ENCODE measurements at places on chromosomes 6 and 20. TPM values are rescaled to one million over a fixed set of nuclear protein-coding genes. Genes with fewer than 3 reads are reported as not detected.
A peak's percentile ranks its signal among the peaks of the same experiment; 100 is the strongest.

GRCh38 chr6:29610540-29610939 lies 22.4 kb downstream of the GABBR1 start:
- H3K4me1 ChIP-seq, result no peaks in the 10 kb centered on the region
- H3K27me3 ChIP-seq, result no peaks in the 10 kb centered on the region
- H3K36me3 ChIP-seq, result no peaks in the 10 kb centered on the region
- H3K4me3 ChIP-seq, result no peak overlapping the region
- H3K27ac ChIP-seq, result no peak overlapping the region
- DNase-seq, result no peak

DNA sequence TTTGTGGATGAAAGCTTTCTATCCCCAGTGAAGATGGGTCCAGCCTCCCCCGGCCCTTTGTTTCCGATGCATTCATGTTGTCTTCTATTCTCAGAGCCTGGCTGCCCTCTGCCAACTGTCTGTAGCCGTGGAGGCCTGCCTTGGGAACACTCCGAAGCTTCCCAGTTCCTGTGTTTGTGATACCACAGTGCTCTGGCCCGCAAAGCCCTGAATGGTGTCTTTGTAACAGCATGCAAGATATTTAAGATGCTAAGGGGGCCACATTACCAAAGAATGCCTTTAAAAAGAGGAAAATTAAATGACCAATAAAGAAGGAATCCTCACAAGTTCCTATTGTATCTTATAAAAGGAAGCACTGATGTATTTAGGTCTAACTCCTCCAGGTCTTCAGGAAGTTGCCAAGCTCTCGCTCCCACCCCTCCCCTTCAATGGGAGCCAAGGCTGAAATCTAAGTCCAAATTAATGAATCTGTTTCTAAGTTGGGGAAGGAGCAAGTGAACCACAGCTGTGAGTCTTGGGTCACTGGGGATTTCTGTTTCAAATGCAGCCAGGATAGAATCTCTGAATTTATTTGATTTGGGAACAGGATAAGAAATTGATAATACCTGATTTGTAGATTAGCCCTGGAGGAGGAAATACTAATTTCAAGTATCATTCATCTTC lies 596.1 kb downstream of the QKI start:
- H3K36me3 ChIP-seq, result no peaks in the 10 kb centered on the region
- DNase-seq, result no peak
- H3K4me3 ChIP-seq, result no peak overlapping the region
- H3K27me3 ChIP-seq, result no peaks in the 10 kb centered on the region
- no peak overlapping the region for H3K27ac ChIP-seq
- H3K4me1 ChIP-seq, result no peaks in the 10 kb centered on the region

- no peaks in the 10 kb centered on the region for H3K36me3 ChIP-seq
- no peak overlapping the region for H3K4me3 ChIP-seq
- peak; percentile 65 for DNase-seq
These were observed 305.3 kb downstream of the CLIC5 start for GRCh38 chr6:45710304-45710821.

DNA sequence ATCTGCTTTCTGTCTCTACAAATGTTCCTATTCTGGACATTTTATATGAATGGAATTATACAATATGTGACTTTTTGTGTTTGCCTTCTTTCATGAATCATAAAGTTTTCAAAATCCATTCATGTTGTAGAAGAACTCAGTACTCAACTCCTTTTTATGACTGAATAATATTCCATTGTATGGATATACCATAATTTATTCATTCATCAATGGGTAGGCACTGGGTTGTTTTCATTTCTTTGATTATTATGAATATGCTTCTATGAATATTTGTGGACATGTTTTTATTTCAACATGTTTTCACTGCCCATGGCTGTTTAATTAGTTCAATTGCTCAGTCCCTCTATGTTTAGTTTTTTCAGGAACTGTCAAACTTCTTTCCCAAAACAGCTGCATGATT lies 76.5 kb upstream of the GTSF1L start:
- no peak for DNase-seq
- H3K36me3 ChIP-seq, result no peaks in the 10 kb centered on the region
- no peaks in the 10 kb centered on the region for H3K4me1 ChIP-seq
- H3K27me3 ChIP-seq, result no peaks in the 10 kb centered on the region
- no peak overlapping the region for H3K27ac ChIP-seq

DNA sequence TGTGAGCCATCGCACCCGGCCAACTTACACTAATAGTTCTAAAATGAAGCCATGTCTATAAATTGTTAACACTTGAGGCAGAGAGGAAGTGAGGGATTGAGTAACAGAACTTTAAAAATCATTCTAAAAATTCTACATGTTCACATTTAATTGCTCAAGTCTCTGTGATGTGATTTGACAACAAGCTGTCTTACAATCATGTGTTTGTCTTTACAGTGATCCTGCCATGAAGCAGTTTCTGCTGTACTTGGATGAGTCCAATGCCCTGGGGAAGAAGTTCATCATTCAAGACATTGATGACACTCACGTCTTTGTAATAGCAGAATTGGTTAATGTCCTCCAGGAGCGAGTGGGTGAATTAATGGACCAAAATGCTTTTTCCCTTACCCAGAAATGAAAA lies 23.6 kb downstream of the GTF2H5 start:
- no peaks in the 10 kb centered on the region for H3K4me1 ChIP-seq
- no peak for DNase-seq
- H3K27me3 ChIP-seq, result no peaks in the 10 kb centered on the region

- no peak overlapping the region for H3K27ac ChIP-seq
- no peak for DNase-seq
- H3K4me1 ChIP-seq, result no peaks in the 10 kb centered on the region
These were observed 53.9 kb downstream of the EPHA7 start for GRCh38 chr6:93365445-93365844.

GRCh38 chr20:12984069-12984765 lies 24.6 kb upstream of the SPTLC3 start:
- no peak for DNase-seq
- H3K4me1 ChIP-seq, result no peaks in the 10 kb centered on the region
- no peak overlapping the region for H3K27ac ChIP-seq
- no peak overlapping the region for H3K4me3 ChIP-seq
- H3K27me3 ChIP-seq, result no peaks in the 10 kb centered on the region
- no peaks in the 10 kb centered on the region for H3K36me3 ChIP-seq

GRCh38 chr6:16995511-16996250 lies 106.2 kb upstream of the STMND1 start:
- no peaks in the 10 kb centered on the region for H3K36me3 ChIP-seq
- DNase-seq, result no peak
- no peak overlapping the region for H3K4me3 ChIP-seq
- H3K4me1 ChIP-seq, result peaks cover 11% of the 10 kb centered on the region
- H3K27ac ChIP-seq, result no peak overlapping the region
- H3K27me3 ChIP-seq, result no peaks in the 10 kb centered on the region

Gene TGM2
- 92.8 TPM for total RNA-seq

Gene WFDC5
- 6.1 TPM for total RNA-seq

Gene CLVS2
- 1.5 TPM for total RNA-seq

DNA sequence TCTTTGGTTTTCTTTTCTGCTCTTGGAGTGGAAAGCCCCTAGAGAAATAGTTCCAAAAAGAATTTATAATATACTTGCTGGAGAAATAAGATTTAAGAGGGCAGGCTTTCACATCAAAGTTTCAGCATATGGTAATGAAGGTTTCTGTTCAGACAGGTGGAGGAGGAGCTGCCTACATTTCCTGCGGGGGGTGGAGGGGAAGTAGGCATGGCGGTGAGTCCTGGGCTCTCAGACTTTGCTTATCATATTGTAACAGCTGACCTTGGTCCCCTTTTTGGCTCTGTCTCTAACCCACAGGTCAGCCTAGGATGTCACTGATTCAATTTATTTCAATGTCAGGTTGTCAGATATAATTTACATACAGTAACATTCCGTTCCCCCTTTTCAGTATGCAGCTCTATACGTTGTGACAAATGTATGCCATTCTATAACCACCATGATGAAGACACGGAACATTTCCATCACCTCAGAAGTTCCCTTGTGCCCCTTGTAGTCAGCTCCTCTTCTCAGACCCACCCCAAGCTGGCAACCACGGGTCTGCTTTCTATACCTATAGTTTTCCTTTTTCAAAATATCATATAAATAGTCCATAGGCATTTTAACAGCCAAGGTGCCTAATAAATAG lies 77.6 kb upstream of the GGTLC1 start:
- H3K4me1 ChIP-seq, result no peaks in the 10 kb centered on the region
- no peak overlapping the region for H3K4me3 ChIP-seq
- H3K36me3 ChIP-seq, result no peaks in the 10 kb centered on the region

DNA sequence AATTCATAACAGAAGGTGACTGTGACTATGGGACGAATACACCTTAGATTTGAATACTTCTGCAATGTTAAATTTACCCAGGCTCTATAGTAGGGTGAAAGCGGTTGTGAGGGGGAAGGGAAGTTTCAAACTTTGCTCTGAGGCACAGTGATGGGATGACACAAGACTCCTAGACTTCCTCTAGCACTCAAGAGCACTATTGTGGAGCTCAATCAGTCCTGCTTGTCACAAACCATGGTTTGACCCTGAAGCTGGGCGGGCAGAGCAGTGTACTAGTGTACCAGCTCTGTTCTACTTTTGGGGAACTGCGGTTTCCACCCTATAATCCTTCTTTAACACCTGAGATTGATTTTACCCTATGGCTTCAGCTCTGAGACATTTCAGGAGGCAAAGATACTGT lies 17.1 kb downstream of the TRIM27 start:
- H3K4me1 ChIP-seq, result no peaks in the 10 kb centered on the region
- H3K4me3 ChIP-seq, result no peak overlapping the region
- no peaks in the 10 kb centered on the region for H3K27me3 ChIP-seq

GRCh38 chr6:77038807-77039206 lies 424.5 kb downstream of the HTR1B start:
- no peaks in the 10 kb centered on the region for H3K4me1 ChIP-seq
- no peaks in the 10 kb centered on the region for H3K27me3 ChIP-seq
- no peak overlapping the region for H3K4me3 ChIP-seq
- no peaks in the 10 kb centered on the region for H3K36me3 ChIP-seq
- no peak overlapping the region for H3K27ac ChIP-seq
- no peak for DNase-seq
